ENCODE measurements at places on chromosomes 13 and 19.

GRCh38 chr13:109740121-109740520 lies 46.3 kb downstream of the IRS2 start:
- DNase-seq: peak; percentile 51

DNA sequence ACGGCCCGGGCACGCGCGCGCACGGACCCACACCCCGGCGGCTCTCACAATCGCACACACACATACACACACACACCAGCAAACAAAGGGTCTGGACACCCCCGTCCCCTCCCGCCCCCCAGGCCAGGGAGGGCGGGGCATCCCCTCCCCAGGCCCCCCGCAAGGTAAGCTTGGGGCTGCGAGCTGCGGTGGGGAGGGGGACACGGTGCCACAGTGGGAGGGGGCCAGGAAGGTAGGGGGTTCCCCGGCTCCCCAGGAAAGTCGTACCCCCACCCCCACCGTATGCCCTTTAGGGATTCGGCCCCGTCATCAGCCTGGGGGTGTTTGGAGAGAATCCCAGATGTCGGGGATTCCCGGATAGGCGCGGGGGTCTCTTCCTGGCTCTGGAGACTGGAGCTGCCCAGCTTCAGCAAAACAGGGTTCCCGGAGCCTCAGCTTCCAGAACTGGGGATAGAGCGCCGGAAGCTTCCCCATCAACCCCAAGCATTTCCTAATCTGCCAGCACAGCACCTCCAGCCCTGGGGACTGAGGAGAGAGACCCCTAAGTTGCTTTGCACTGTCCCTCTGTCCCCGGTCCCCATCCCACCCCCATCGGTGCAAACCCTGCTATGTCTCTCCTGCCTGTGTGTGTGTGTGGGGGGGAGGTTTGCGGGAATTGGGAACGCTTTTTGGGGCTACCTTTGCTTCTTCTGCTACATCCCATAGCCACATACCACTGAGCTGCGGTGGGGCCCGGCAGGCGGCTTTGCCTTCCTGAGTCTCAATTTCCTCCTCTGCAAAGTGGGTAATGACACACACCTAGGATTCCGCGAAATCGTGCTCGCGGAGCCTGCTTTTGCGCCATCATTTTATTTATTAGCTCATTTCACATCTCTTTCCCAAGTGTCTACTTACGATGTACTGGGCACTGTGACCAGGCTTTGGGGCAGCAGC lies 1.8 kb upstream of the CDC37 start:
- no peak for DNase-seq

DNA sequence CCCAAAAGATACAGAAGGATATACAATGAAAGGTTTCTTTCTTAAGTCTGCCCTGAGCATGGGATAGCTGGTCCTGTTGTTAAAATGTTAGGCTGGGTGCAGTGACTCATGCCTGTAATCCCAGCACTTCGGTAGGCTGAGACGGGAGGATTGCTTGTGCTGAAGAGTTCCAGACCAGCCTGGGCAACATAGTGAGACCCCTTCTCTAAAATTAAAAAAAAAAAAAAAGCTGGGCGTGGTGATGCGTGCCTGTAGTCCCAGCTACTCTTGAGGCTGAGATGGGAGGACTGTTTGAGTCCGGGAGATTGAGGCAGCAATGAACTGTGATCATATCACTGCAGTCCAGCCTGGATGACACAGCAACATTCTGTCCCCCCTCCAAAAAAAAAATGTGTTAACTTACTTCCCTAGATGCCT lies 52.5 kb upstream of the SHKBP1 start:
- peak; percentile 45 for DNase-seq

DNA sequence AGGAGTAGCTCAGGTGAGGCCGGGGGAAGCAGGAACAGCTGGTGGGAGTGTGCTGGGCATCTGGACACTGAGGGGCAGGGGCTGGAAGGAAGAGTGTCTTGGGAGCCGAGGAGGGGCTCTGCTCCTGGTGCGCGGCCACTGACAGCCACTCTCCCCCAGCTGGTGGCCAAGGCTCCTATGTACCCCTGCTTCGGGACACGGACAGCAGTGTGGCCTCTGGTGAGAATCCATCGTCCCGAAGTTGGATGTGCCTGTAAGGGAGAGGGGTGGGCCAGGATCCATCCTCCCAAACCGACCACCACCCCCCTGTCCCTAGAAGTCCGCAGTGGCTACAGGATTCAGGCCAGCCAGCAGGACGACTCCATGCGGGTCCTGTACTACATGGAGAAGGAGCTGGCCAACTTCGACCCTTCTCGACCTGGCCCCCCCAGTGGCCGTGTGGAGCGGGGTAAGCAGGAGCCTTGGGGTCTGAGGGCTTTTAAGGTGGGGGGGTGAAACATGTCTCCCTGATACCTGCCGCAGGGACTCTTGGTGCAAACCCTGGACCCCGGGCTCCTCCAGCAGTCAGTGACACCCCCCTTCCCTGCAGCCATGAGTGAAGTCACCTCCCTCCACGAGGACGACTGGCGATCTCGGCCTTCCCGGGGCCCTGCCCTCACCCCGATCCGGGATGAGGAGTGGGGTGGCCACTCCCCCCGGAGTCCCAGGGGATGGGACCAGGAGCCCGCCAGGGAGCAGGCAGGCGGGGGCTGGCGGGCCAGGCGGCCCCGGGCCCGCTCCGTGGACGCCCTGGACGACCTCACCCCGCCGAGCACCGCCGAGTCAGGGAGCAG lies 2.0 kb upstream of the USF2 start:
- DNase-seq: no peak

- DNase-seq: no peak
These were observed 3.2 kb downstream of the PDX1 start for GRCh38 chr13:27922883-27923612.

DNA sequence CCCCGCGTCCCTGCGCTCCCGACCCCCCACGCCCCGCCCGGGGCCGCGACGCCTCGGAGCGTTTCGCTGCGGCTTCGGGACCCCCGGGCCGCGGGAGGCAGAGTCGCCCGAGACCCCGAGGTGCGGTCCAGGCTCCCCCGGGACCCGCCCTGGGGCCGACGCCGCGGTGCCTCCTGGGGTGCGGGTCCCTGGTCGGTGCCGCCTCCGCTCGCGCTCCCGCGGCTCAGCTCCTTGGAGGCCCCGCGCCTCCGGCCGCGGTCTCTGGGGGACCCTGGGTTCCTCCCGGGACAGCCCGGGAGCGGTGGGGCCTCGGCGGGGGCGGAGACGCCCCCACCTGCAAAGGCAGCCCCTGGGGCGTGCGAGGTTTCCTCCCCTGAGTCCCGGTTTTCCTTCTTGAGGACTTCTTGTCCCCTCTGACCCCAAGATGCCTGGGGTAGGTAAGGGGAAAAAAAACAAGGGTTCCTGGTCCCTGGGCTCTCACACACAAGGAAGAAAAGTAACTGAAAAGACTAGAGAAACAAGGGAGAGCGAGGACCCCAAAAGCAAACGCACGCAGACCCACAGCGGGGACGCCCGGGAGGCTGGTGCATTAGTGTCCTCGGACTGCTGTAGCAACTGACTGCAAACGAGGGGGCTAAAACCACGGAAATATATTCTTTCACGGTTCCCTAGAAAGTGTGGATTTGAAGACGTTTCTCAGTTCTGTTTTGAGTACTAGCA lies 740 bp downstream of the ZNF555 start:
- peak; percentile 36 for DNase-seq

DNA sequence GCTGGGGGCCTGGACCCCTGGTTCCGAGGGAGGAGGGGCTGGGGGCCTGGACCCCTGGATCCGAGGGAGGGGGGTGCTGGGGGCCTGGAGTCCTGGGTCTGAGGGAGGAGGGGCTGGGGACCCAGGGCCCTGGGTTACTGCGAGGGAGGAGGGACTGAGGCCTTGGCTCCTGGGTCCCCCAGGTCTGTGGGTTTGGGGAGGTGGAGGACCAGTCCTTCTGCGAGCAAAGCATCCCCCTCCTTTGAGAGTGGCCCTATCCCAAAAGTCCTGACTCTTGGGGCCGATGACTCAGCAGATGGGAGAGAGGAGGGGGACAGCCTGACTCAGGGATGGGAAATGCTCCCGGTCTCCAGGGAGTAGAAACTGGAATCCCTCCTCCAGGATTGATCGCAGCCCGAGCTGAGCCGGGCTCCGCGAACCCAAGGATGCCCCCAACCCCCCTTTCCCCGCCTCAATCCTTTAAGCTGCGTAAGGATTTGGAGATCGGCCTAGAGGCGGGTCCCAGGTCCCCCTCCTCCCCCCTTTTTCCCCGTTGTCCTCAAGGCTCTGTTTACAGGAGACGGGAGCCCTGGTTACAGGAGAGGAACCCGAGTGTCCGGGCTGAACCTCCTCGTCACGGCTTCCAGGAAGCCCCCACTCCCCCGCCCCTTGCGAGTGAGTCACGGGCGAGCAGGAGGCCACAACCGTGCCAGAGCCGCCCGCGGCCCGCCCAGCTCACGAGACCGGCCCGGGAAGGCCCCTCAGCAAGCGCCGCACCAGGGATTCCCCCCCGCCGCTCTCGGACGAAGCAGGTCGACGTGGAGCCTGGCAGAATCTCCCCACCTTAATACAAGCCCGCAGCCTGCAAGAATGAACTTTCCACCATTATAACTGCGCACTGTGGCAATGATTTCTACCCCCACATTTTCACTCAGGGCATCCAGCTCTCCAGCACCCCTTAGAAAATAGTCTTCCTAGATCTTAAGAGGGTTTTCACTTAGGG lies 3.0 kb upstream of the ZFP36 start:
- DNase-seq: peak; percentile 94

DNA sequence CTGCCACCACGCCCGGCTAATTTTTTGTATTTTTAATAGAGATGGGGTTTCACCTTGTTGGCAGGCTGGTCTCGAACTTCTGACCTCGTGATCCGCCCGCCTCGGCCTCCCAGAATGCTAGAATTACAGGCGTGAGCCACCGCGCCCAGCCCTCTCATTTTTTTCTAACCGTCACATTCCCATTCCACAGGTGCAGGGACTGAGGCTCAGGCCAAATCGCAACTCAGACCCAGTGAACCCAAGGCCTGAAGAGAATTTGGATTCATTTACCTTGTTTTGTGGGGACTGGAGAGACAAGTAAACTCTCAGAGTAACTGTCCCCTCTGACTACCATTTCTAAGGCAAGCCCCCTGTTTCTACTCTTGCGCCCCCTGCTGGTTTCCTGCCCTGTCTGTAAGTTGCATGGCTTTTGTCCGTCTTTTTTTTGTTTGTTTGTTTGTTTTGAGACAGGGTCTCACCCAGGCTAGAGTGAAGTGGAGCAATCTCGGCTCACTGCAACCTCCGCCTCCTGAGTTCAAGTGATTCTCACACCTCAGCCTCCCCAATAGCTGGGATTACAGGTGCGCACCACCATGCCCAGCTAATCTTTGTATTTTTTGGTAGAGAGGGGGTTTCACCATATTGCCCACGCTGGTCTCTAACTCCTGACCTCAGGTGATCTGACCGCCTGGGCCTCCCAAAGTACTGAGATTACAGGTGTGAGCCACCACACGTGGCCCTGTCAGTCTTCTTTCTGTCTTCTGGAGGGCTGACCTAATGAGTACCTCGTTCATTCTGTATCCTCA lies 2.3 kb upstream of the STRN4 start:
- DNase-seq: peak; percentile 88

DNA sequence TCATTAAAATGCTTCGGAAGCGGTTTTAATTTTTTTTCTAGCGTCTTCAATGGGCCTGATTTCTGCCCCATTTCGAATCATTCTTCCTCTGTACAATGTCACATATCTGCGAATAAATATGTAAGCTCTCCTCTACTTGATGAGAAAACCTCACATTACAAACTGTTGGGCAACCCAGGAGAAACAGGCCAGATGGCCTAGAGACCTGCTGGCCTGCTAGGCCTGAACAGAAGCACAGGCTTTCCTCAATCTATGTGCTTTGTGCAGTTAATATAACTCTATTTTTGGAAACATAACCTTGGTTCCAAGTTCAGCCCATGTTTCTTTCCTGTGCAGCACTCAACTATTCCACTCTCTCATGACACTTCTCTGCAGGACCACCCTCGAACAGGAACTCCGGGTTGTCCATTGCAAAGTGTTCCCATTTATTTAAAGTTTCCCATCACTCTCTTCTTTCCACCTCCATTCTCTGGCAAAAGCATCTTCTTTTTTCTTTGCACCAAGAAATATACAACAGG lies 42.0 kb downstream of the DCLK1 start:
- DNase-seq: no peak

GRCh38 chr19:29191005-29191404 lies 21.9 kb downstream of the UQCRFS1 start:
- DNase-seq: no peak

DNA sequence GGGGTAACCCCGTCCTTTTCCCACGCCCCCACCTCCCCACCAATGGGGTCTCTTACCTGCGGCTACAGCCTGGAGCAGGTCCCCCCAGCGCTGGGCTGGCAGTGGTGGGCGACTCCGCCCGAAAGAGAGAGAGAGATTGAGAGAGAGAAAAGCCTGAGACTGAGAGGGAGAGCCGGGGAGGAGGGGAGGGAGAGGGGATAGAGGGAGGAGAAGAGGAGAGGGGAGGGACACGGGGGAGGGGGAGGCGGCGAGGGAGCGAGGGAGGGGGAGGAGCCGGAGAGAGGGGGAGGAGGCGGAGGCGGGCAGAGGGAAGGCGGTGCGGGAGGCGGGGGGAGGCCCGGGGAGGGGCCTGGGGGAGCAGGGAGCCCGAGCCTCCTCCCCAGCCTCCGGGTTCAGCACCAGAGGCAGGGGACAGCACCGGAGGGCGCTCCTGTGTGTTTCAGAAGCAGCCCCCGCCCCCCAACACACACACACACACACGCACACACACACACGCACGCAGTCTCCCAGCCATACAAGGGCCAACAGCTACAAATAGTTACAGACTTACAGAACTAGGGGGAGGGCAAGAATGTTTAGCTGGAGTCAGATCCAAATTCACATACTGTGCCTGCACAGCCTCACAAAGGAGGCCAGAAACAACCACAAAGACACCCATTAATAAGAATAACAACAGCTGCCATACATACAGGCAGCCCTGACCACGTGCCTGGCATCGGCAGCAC lies at the start of gene SLC8A2:
SLC8A2 (minus strand) TSS at position 161 of the 725 bp plus-strand sequence. CDS start 5,490 bp downstream, outside the sequence.
- peak; percentile 89 for DNase-seq

- DNase-seq: no peak
These were observed 7.2 kb downstream of the PPP1R37 start for GRCh38 chr19:45100201-45100600.

DNA sequence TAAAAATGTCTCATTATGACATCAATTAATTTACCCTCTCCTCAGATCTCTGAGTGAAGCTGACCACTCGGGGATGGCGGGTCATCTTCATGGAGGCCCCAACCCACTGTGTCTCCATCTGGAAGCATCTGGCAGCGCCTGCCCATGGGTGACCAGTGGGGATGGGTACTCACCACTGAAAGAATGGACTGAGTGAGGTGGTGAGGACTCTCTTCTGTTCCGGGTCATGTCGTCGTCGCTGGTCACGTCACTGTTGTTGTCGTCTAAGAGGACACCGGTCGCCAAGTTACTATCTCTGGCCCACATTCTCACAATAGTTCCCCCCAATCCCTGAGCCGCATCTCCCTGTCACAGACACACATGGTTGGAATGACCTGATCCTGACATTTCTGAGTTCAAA lies 17.1 kb downstream of the PEG3 start:
- DNase-seq: no peak

GRCh38 chr19:35959040-35959967 lies 23.1 kb downstream of the LRFN3 start:
- DNase-seq: peak; percentile 48

DNA sequence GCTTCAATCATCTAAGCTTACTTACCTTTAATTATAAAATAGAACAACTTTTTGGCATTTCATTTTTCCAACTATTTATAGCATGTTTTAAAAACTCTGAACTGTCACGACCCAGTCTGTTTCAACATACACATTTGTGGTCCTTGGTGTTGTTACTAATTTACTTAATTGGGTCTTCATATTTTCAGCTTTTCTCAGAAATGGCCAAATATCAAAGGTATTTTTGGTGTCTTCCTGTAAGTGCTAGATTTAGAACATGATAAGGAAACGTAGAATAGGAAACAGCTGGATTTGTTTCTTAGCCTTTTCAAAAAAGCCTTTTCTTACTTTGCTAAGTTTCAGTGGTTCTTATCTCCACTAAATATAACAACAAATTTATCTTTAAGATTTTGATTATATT lies 11.4 kb downstream of the LPAR6 start:
- DNase-seq: peak; percentile 51
